ENCODE measurements at places on chromosomes 5 and 9.

- DNase-seq: no peak
Measured at GRCh38 chr9:70924895-70925547, 196.4 kb downstream of the TRPM3 start.

DNA sequence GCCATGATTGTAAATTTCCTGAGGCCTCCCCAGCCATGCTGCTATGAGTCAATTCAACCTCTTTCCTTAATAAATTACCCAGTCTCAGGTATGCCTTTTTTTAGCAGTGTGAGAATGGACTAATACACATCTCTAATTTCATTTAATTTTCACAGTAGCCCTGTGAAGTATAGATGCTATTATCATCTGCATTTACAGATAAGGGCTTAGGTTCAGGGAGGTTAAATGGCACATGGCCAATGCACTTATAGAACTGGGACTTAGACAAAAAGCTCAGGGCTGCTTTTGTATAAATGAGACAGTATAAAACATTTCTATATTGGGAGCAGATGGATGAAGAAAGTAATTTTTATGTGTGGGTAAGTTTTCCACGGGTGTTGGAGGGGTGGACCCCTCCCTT, 62.9 kb upstream of the PANK3 start:
- DNase-seq: no peak

DNA sequence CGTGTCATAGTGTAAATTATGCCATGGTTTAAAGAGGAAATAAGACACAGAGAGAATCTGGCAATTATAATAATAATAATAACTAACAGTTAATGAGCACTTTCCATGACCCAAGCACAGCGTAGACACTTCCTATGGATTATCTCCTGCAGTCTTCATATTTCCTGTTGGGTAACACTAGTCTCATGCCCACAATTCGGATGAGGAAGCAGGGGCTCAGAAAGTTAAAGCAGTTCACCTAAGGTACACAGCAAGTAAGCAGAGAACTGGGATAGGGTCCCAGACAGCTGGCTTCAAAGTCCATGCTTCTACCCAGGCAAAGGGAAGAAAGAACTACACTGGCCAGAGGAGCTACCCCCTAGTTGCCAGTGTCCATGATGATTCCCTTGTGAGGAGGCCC, 27.9 kb upstream of the TGFBI start:
- DNase-seq: no peak

DNA sequence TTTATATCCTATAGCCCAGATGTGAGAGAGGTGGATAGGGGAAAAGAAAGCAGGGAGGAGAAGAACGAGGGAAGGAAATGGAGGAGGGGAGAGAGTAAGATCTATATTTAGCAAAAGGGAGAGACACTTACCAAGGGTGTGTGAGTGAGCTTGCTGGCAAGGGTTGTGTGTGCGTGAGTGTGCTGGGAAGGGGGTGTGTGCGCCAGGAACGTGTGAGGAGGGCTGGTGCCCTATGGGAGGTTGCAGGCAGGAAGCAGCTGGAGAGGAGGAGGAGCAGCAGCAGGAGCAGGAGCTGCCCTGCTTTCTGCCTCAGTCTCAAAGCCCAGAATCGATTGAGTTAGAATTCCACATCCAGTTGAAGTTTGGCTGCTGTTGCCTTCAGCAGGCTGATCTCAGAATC, 148.3 kb upstream of the RUSC2 start:
- DNase-seq: no peak

DNA sequence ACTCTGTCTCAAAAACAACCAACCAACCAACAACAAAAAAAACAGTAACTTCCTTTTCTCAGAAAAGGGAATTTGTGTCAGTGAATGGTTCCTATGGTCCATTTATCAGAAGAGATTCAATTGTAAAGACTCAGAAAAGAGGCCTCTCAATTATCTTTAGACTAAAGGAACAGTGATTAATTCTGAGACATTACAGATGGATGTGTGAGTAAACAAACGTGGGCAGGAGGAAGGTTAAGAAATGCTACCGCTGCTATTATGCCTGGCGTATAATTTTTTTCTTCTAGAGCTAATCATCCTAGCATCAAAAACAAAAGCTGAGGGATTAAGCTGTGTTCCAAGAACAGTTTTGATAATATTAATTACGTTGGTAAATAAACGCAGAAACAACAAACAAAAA, 52.9 kb upstream of the JMY start:
- DNase-seq: no peak

- DNase-seq: no peak
Measured at GRCh38 chr9:88828018-88828417, 163.2 kb upstream of the S1PR3 start.

DNA sequence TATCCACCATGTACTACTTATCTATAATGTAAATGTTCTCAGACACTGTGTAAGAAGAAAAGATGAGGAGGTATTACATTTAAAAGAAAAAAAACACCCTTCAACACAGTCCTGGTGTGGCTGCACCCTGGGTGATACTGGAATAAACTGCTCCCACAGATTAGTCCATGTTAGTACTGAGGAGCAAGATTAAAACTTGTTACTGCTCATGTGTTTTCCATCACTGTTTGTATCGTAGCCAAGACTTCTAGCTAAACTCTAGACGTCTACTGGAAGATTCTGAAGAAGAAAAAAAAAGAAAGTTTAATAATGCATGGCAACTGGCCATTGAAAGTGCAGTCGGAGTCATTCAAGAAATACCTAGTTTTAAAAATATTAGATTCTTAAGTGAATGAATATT, at the start of gene ASPN:
Gene ASPN, minus strand, starts transcription at position 178 of the 400 bp plus-strand sequence.
- DNase-seq: no peak

DNA sequence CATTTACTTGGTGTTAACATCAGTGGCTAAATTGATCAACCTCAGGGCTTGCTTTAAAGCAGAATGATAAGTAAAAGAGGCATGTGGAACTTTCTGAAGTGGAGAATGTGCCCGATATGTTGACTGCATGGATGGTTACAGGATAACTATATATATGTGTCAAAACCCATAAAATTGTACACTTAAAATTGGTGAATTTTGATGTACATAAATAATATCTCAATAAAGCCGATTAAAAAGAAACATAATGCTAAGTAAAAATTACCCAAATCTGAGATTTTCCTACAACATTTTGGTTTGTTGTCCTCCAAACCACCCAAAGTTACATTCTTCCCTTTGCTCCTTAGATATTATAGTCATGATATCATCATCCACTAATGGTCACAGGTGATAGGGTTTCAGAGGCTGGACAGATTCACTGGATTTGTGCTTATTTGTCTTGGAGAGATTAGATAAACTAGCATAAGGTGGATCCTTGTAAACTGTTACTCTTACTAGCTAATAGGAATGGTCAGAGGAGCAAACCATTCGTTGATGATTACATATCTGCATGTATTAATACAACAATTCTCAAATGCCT, 119.7 kb upstream of the RPS23 start:
- no peak for DNase-seq

GRCh38 chr5:172078726-172079345, 72.4 kb upstream of the FBXW11 start:
- DNase-seq: no peak

Measured in stimulated activated CD8-positive, alpha-beta memory T cell treated with anti-CD3 and anti-CD28 coated beads, Interleukin-4, amount 100 ng/mL, for 1 hour (primary cell).